ENCODE measurements at places on chromosomes 5 and 9. TPM values are rescaled to one million over a fixed set of nuclear protein-coding genes. Genes with fewer than 3 reads are reported as not detected.
A peak's percentile ranks its signal among the peaks of the same experiment; 100 is the strongest.

The ZNF79 gene
- total RNA-seq, result 5.8 TPM

The PHF24 gene
- not detected for total RNA-seq

DNA sequence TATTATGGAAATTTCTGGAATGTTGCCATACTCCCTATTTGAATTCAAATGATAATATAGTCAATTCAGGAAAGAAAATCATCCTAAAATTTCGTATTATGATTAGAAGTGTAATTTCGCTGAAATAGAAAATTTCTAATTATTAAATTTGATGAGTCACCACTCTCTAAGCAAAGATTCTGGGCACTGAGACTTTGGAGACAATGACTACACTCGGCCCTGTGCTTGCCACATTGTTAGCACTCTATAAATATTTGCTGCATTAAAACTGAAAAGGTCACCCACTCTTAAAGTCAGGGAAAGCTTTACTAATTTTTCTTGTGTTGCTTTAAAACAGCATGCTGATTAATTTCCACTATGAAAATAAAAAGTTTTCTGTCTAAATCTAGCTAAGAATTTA, 240.3 kb downstream of the TLE4 start:
- H3K27me3 ChIP-seq, result no peaks in the 10 kb centered on the region
- H3K27ac ChIP-seq, result no peak overlapping the region
- peaks cover 24% of the 10 kb centered on the region for H3K4me1 ChIP-seq
- H3K36me3 ChIP-seq, result no peaks in the 10 kb centered on the region
- no peak overlapping the region for H3K4me3 ChIP-seq
- peak; percentile 17 for DNase-seq

DNA sequence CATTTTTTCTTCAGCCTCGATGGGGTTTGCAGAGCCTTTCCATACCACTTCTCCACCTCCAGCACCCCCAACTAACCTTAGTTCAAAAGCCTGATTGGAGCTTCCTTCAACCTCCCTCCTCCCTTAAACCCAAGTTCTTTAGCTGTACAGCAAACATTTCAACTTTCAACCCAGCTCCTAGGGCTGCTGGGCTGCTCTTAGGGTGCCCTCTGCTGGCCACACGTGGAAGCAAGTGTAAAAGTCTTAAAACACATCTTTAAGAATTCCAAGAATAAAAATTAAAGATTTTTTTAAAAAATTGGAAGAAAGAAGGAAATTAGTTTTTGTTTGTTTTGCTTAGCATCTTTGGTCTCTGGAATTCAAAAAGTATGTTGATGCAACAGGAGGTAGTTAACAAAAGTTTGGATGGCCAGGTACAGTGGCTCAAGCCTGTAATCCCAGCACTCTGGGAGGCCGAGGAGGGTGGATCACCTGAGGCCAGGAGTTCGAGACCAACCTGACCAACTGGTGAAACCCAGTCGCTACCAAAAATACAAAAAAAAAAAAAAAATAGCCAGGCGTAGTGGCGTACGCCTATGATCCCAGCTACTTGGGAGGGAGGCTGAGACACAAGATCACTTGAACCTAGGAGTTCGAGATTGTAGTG, 15.5 kb upstream of the HSD17B3 start:
- no peaks in the 10 kb centered on the region for H3K27me3 ChIP-seq
- no peaks in the 10 kb centered on the region for H3K4me1 ChIP-seq
- peak; percentile 65 for DNase-seq

The BASP1 gene
- total RNA-seq, result 169 TPM
